ENCODE measurements at places on chromosomes 1 and 21.

- no peak for DNase-seq
These were observed 23.3 kb downstream of the DUSP10 start for GRCh38 chr1:221718381-221719277.

DNA sequence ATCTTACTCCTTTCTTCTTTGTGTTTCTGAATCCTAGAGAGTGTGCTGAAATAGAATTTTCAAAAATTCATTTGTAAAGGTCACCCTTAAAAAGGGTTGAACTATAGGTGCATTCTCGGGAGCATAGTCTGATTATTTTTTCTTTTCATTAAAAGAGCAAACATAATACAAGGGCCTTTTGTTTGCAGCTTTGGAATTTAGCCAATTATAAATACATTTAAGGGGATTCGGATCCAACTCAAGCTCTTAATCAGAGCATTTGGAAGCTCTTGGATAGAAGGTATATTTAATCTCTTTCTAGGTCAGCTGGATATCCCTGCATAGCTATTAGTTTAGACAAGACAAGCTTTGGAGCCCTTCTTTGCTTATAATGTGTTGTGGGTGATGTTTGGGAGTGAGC is 321.7 kb downstream of the HHAT start:
- no peak for DNase-seq

GRCh38 chr1:163307479-163308171 is 14.1 kb upstream of the NUF2 start:
- DNase-seq, result no peak

GRCh38 chr1:172206256-172206655 is 214.2 kb upstream of the C1orf105 start:
- DNase-seq, result no peak

GRCh38 chr1:44784094-44785028 is 3.6 kb downstream of the BEST4 start:
- no peak for DNase-seq

DNA sequence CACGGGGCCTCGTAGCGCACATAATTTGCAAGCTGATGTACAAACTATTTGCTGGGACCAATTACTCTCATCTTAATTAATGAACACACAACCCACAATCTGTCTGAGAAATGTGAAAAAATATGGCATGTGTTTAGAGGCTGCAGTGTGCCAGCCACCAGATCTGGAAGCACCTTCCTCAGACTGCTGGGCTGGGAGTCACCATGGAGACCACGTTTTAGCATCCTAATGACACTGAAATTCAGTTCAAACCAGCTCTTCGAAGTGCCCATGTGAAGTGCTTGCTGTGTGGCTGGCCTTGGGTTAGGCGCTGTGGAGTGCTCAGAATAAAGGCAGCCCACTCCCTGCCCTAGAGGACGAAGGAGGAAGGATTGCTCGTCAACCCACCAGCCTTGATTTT is 482.4 kb downstream of the OMA1 start:
- DNase-seq, result no peak

Measured in activated CD4-positive, alpha-beta T cell treated with anti-CD3 and anti-CD28 coated beads, Interleukin-2, amount 50 U/mL, for 24 hours (primary cell).